ENCODE measurements at places on chromosomes 4 and X.
A peak's percentile ranks its signal among the peaks of the same experiment; 100 is the strongest.

DNA sequence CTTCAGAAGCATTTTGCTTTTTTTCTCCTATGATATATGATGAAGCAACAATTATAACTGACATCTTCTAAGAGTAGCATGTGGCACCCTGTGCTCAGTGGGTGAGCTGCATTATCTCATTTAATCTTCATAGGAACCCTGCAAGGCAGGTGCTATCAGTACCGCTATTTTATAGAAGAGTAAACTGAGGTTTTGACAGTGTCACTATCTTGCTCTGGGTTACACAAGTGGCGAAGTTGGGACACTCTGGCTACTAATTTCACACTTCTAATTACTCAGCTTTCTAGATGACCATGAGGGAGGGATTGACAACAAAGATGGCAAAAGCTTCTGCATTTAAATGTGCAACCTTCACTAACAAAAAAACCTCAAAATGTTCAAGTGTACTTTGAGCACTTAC is 76.9 kb upstream of the CAMK2D start:
- no peak for DNase-seq

GRCh38 chr4:174933083-174933482 is 14.9 kb downstream of the ADAM29 start:
- no peak for DNase-seq

GRCh38 chrX:50913520-50913919 is 3.0 kb downstream of the BMP15 start:
- DNase-seq = no peak

DNA sequence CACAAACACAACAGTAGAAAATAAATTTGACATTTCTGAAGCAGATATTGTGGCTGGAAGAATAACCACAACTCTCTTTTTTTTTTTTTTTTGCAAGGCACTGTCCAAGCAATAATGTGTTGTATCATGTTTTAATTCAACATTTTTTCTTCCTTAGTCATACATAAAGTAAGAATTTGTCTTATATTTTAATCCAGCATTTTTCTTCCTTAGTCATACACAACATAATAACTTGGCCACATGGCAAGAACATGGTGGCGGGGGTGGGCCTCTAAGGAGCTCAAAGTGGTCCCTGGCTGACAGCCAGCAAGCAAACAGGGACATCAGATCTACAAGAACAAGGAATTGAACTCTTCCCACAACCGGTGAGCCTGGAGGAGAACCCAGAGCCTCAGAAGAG is 20.2 kb downstream of the FBXW7 start:
- DNase-seq = peak; percentile 73

Measured in fibroblast of skin of left biceps (primary cell).